Dermis microvascular lymphatic vessel endothelial cell (primary cell): ENCODE measurements at places on chromosomes 12 and 14. TPM values are rescaled to one million over a fixed set of nuclear protein-coding genes. Genes with fewer than 3 reads are reported as not detected.

The PTPRO gene
- under 0.01 TPM in 1 of 2 replicates, not detected in the other for total RNA-seq

The GEMIN2 gene
- total RNA-seq = 15.0 and 21.3 TPM in 2 replicates

GRCh38 chr14:33081259-33081658, 142.6 kb downstream of the NPAS3 start:
- no peak for DNase-seq

DNA sequence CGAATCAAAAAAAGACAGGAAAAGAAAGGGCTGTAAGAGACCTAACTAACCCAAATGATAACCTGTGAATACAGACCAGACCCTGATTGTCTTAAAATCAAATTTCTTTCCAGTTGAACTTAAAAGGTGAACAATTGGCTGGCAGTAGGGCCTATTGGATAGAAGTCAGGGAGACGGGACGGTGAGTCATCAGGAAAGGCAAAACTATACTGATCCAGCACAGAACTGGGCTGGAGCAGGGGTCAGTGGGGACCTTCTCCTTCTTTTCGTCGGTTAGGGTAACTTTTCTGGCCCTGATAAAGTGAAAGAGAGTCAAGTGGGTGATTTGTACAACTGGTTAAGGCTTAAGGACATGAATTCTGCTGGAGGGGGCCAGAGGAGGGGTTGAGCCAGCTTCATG, 84.9 kb upstream of the OTX2 start:
- no peak for DNase-seq

GRCh38 chr14:93045211-93045674, 70.5 kb downstream of the ITPK1 start:
- DNase-seq = no peak

DNA sequence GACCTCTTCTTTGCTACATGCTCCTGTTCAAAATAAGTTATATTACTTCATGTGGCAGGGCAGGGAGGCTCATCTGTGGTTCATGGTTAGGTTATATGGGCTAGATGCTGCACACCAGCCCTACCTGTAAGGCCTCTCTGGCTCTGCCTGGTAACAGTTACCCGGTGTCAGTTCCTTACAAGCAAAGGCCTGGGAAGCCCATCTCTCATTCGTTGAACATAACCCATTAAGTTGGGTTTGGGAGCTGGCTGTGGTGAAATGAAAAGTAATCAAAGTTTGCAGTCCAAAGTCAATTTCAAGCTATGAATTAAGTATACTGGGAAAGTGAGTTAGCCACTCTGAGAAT, 183.2 kb downstream of the PPM1H start:
- no peak for DNase-seq

GRCh38 chr12:70365648-70366518, at the start of gene KCNMB4:
KCNMB4 (plus strand) TSS chr12:70366290; CDS start chr12:70366735, 445 bp downstream.
- DNase-seq = no peak

DNA sequence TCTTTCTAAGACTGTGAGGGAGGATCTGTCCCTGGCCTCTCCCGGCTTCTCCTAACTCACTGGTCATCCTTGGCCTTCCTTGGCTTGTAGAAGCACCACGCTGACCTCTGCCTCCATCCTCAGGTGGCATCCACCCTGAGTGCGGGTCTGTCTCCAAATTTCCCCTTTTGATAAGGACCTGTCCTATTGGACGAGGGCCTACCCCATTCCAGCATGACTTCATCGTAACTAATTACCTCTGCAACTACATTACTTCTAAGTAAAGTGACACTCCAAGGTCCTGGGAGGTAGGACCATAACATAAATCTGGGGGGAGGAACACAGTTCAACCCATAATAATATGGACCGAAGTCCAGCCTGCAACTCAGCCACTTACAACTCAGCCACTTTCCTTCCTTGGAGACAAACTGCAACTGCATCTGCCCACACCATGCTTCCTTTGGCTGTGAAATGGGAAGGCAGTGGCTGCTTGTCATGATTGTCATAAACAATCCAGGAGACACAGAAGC, 229.6 kb upstream of the DIO3 start:
- DNase-seq = no peak
